ENCODE measurements at places on chromosomes 1 and 21. TPM values are rescaled to one million over a fixed set of nuclear protein-coding genes. Genes with fewer than 3 reads are reported as not detected.
A peak's percentile ranks its signal among the peaks of the same experiment; 100 is the strongest.

DNA sequence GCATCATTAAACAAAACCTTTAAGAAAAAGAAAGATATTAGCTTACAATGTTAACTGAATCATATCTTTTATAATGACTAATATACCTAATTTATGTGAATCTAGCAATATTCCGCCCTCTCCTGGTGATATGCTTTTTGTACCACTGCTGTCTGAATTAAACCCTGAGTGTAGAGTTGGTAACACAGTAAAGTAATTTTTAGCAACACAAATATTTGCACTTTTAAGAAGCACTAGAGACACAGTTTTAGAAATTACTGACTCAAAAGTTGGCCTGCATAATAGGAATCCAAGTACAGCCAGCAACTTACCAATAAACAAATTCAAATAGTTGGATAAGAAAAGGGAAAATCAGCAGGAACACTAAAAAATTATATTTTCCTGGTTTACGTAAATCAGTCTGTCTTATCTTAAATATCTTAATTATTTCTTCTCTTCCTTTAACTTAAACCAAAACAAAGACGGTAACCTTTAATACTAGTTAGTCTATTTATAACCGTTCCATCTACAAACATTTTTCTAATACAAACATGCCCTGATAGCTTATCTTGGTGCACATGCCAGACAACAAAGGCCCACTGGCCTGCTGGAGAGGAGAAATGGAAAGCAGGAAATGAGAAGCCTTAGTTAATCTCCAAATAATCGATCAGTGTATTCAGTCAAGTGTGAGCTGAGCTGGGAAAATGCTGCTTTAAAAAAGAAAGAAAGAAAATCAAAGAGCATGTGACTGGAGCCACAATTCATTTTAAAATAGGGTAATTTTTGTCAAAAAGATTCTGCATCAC is 246.0 kb downstream of the RERE start:
- peak; percentile 65 for DNase-seq

DNA sequence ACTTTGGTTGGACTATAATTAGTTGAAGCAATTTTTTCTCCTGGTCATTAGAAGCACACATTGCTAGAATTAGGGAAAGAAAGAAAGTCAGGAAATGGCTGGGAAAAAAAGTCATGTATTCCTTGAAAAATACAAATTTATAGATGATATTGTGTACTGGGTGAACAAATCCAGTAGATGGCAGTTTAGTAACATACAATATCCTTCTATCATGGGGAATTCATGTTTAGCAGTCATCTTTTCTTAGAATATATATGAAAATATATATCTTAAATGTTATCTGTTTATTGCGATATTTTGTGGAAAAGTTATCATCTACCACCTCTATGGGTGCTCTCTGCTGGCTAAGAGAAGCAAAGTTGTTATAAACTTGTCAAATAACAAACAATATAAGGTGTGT is 13.1 kb upstream of the ZRANB2 start:
- DNase-seq: peak; percentile 47

ABCA4 gene
- total RNA-seq: 0.25 TPM

SORT1 gene
- total RNA-seq: not detected

PCP4 gene
- total RNA-seq: not detected

DNA sequence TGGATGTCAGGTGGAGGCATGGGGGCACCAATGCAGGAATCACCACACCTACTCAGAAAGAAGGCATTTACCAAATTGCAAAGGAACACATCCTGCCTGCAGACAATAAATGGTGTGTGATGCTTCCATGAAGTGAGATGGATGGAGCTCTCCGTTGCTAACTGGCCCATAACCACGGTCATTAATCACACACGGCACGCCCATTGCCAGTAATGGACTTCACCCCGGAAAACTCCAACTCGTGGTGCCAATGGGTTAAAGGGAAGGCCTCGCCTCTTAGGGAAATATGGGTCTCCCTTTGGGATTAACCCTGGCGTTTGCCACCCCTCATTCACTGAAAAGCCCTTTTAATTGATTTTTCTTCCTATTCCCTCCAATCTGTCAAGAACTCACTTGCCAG is 443.1 kb upstream of the DAB1 start:
- no peak for DNase-seq

- no peak for DNase-seq
Measured at GRCh38 chr1:98205291-98206017, 284.6 kb upstream of the DPYD start.

- DNase-seq: no peak
Measured at GRCh38 chr1:5492846-5493245, 499.4 kb downstream of the NPHP4 start.

- DNase-seq: no peak
Measured at GRCh38 chr1:192747301-192747700, 61.5 kb upstream of the RGS2 start.

DENND2D gene
- total RNA-seq: 90.9 TPM

BMP8B gene
- not detected for total RNA-seq

DNA sequence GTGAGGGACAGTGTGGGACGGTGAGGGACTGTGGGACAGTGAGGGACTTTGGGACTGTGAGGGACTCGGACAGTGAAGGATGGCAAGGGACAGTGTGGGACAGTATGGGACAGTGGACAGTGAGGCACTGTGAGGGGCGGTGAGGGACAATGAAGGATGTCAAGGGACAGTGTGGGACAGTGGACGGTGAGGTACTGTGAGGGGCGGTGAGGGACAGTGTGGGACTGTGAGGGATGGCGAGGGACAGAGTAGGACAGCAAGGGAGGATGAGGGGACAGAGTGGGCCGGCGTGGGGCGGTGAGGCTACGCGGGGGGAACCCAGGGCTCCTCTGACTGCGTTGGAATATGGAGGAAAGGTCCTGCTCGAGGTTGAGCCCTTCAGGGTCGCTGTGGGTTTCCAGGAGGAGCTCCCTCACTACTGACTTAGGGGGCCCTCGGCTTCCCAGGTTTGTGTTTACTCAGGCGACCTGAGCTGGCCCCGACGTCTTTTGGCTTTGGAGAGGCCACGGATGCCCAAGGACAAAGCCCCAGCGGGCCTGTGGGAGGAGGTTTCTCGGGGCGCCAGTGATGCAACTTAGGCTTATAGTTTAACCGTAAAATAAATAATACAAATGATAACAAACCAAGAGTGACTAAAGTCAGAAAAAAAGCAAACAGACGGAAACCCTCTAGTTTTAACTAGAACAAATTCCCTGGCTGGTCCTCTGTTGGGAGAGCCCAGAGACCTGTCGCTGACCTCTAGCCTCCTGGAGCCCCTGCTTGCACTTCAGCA is 1.1 kb upstream of the ERRFI1 start:
- DNase-seq: no peak

- DNase-seq: no peak
Measured at GRCh38 chr1:67889953-67890567, 56.8 kb upstream of the GNG12 start.

DNA sequence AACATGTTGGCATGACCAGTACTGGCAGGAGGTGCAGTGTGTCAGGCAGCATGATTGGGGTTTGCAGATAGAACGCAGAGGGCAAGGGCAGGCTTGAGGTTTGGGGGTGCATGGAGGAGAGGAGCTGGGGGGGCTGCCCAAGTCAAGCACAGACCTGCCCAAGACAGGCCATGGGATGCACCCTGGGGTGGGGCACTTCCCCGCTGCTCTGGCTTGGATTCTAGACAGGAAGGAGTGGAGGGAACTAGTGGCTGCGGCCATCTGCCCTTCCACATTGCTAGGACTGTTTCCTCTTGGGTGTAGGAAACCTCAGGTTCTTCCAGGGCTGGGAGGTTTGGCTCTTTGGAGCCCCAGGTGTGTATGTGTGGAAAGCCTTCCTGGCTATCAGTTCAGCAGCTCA is 3.0 kb downstream of the PDXK start:
- no peak for DNase-seq

COL16A1 gene
- total RNA-seq: not detected

GRCh38 chr21:16634515-16634914 is 878.3 kb upstream of the CXADR start:
- no peak for DNase-seq

SPRR3 gene
- not detected for total RNA-seq
